ENCODE measurements at places on chromosomes 5 and 9.

DNA sequence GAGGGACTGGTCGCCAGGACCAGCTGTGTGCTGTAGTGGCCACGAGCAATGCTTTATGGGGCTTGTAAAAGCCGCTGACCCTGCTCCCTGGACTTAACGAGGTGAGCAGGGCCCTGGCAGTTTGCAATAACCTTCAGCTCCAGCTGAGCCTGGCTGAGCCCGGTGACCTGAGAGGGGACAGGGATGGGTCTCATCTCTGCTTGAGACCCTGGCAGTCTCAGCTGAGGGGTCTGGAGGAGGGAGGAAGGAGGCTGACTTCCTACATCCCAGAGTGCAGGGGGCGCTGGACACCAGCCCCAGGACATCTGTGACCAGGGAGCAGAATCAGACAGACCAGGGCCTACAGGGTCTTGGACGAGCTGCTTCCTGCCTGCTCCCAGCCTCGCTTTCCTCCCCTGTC, 277.5 kb upstream of the MVB12B start:
- no peak for DNase-seq

GRCh38 chr9:78470216-78470615, 173.3 kb downstream of the PSAT1 start:
- no peak for DNase-seq

DNA sequence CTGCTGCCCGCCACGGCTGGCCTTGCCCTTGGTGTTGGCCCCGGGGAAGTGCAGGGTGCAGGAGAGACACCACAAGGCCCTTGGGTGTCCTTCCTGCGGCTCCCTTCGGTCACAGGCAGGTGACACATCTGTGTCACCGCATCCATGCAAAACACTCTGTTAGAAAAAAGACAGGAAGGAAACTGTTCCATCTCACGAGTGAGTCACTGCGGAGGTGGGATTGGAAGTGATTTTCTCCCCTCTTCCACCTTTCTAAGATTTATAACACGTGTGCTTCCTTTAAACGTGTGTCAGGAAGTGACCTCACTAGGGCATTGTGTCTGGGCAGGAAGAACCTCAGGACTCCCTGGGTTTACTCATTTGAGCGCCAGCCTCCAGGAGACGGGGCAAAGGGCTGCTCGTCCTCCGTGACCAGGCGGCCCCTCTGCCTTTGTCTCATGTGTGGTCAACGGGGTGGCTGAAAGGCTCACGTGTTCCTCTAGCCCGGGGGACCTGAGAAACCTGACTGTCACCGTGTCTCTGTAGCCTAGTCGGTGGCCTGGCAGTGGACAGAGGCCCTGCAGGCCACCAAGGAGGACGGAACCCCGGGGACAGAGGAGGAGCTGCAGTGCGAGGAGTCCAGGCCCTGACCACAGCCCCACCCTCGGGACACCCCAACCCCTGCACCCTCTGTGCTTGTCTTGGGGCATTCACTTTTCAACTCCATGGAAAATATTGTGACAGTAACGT, 4.9 kb upstream of the LCN1 start:
- no peak for DNase-seq

DNA sequence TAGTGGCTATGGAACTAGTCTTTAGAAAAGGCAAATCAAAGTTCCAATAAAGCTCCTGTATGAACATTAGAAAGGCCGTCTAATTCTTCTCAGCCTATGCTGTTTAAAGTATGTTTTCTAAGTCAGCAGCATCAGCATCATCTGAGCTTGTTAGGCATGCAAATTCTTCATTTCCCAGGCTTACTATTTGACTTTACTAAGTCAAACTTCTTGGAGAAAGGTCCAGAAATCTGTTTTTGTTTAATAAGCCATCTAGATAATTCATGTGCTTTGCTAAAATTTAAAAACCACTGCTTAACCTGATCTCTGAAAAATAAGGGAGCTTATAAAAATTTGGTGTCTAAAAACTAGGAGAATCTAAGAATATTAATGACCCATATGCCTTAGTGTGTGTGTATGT, 200.2 kb upstream of the SGCD start:
- DNase-seq: no peak

DNA sequence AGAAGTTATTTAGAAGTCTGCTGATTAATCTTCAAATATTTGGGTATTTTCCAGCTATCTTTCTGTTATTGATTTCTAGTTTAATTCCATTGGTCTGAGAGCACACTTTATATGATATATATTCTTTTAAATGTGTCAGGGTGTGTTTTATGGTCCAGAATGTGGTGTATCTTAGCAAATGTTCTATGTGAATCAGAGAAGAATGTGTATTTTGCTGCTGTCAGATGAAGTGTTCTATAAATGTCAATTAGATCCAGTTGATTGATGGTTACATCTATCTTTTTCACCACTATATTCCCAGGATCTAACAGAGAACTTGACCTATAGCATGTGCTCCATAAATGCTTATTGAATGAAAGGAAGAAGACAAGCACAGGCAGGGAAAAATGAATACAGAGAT, 17.5 kb upstream of the ERAP1 start:
- no peak for DNase-seq

- DNase-seq: no peak
Observed at GRCh38 chr9:93287189-93287552, 103.2 kb downstream of the WNK2 start.

DNA sequence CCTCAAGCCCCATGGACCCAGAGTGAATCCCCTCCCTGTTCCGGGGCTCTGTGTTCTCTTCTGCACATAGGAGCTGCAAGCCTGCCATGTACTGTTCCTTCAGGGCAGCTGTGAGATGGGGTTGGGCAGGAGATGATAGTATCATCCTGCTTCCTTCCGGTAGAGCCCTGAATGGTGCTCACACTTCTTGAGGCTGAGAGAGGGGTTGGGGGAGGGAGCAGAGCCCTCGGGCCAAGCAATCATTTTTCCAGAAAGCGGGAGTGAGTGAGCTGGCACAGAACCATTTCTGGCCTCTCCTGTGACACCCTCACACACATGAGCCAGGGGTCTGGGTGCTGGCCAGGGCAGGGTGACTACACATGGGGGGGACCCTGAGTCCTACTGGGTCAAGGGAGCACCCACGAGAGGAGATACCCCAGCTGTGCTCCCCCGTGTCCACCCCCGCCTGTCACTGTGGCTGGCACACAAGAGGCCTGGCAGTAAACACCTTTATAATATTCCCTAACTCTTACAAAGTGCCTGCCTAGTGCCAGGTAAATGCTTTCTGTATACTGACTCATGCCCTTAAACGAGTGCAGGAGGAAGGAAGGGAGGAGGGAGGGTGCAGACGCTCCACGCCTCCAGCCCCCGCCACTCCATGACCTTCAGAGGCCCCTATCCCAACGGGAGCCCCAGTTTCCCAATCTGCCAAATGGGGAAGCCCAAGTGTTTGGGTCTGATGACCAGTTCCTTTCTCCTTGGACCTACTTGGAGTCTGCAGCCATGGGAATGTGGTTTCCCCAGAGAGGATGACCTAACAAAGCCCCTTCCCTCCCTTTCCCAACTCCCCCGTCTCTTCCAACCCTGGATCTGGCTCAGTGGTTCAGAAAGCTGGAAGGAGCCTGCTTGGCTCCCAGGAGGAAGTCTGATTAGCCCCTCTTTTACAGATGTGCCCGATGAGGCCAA, 15.5 kb downstream of the AKNA start:
- no peak for DNase-seq

DNA sequence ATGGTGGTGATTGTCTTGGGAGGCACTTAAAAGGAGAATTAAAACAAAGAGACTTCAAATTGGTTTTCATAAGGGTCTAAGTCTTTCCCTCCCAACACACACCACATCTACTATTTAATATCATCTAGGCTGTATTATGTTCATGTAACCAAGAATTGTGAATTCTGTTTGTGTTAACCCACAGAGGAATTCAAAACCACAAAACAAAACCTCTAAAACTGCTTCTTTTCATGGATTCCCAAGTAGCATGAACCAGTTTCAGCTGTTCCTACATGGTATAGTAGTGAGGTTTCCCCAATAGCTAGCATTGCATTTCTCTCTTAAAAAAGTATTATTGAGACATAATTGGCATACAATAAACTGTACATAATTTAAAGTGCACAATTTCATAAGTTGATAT, 283.8 kb downstream of the CD180 start:
- DNase-seq: no peak

All from HuH-7.5 (cell line).